Nephron progenitor cell (in vitro differentiated cells): ENCODE measurements at places on chromosomes 12 and 14.

DNA sequence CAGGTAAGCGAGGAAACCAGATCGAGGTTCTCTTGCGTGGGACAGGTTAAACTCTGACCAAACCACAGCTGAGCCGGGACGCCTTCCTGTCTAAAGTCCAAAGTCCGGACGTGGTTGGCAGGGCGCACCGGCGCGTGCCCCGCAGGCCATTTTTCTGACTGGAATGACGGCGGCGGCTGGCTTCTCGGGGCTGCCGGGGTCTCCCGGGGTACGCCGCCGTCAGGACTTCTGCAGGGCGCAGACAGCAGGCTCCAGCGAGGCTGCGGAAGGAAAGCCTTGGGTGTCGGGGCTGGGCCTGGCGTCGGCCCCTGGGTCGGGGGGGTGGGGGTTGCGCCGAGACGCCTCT is 32.8 kb downstream of the MIA2 start:
- DNase-seq, result peak; percentile 68

GRCh38 chr12:115444346-115444745 is 760.4 kb upstream of the TBX3 start:
- DNase-seq, result no peak

- DNase-seq, result no peak
These were observed 32.1 kb downstream of the MVK start for GRCh38 chr12:109605599-109606228.

GRCh38 chr14:102154121-102154520 is 14.4 kb downstream of the WDR20 start:
- DNase-seq, result no peak

DNA sequence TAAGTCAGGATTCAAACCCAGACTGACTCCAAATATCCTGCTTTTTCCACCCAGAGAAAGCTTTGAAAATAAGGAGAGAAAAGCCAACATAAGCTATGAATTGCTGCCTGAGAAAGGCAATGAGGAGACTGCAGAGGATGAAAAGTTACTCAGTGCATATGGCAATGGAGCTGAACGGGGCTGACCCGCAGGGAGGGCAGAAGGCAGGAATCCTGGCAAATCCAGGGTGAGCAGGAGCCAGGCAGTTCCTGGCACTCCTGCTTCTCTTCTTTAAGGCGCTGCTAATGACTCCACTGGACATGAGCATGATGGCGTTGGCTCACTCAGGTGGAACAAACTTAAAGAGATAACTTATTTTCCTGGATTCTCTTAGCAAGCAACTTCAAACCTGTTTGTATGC is 95.2 kb upstream of the TMCC3 start:
- DNase-seq, result no peak

- no peak for DNase-seq
These were observed 603.2 kb downstream of the C12orf50 start for GRCh38 chr12:87425942-87426554.

- DNase-seq, result no peak
These were observed 225.5 kb downstream of the EPS8 start for GRCh38 chr12:15563663-15564062.

DNA sequence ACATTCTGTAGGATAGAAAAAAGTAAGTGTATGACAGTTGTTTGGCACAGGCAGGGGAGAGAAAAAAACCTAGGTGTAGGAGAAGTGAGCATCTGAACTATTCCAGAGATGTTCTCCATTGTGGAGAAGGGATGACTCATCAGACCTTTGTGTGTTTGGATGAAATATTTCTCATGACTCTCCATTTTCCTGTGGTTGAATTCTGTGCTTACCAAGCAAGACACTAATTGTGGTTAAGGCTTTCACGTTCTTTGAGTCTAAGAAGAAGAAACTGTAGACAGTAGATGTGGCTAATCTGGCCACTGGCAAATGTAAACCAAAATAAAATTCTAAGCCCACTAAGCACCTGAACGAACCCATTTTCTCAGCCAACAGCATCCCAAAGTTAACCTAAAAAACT is 107.9 kb upstream of the GZMB start:
- DNase-seq, result no peak

GRCh38 chr12:10190558-10191388 is 11.9 kb downstream of the TMEM52B start:
- peak; percentile 35 for DNase-seq

DNA sequence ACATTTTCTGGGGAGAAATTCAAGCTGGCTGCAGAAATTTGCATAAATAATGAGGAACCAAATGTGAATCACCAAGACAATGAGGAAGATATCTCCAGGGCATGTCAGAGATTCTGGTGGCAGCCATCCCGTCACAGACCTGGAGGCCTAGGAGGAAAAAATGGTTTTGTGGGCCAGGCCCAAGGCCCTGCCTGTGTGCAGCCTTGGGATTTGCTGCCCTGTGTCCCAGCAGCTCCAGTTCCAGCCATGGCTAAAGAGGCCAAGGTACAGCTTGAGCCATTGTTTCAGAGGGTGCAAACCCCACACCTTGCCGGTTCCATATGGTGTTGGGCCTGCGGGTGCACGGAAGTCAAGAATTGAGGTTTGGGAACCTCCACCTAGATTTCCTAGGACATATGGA is 147.5 kb downstream of the ADCK1 start:
- DNase-seq, result no peak

- DNase-seq, result no peak
These were observed 792.3 kb downstream of the TMEM121 start for GRCh38 chr14:106318700-106319099.

DNA sequence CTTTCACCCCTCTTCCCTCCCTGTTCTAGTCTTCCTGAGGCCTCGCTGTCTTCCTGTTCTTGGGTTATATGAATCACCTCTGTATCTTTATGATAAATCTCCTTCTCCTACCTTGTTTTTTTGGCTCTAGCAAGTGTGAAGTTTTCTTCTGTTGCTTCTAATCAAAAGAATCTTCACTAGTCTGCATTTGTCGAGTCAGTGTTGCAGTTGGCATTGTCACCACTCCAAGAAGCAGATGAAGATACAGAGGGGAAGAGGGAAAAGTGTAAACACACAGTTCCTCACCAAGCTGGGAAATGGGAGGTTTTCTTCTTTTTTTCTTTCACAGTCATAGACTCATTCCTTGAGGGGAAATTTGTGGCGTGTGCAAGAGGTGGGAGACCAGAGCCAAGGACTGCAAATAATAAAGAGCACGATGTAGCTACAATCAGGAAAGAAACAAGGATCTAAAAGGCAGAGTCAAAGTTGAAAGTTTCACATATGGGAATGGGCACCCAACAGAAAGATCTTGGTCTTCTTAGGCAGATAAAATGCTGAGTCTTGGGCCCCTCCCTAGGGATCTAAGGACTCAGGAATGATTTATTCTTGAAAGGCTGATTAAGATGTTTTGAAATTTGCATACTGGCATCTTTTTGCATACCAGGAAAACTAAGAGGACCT is 22.2 kb upstream of the PRICKLE1 start:
- DNase-seq, result no peak

GRCh38 chr14:70934502-70935134 is 27.4 kb downstream of the PCNX1 start:
- no peak for DNase-seq

GRCh38 chr12:30979371-30980259 is 53.1 kb downstream of the TSPAN11 start:
- no peak for DNase-seq

DNA sequence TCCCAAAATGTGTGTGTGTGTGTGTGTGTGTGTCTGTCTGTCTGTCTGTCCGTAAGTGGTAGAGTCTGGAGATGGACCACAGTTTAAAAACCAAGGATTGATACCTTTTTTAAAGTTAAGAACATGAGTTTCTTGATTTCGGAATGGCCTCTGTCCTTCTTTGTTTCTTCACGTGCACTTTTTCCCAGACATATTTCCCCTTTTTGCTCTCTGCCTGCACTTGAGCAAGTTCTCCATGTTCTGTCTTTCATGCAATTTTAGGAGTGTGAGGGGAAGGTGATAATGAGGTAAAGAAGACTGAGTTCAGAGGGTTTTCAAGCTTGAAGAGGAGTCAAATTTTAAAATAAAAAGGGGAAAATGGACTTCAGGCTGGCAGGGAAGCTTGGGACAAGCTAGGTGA is 12.7 kb downstream of the OLR1 start:
- DNase-seq, result no peak

DNA sequence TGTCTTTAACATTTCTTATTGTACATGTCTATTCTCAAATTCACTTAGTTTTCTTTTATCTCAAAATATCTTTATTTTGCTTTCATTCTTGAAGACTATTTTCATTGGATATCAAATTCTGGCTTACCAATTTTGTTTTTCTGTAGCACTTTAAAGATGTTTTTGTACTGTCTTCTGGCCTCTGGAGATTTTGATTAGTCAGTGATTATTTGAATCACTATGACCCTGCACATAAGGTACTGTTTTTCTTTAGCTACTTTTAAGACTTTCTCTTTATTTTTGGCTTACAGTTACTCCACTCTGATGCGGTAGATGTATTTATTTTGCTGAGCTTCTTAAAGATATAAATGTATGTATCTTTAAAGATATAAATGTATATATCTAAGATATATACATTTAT is 49.6 kb downstream of the MYRFL start:
- no peak for DNase-seq

- DNase-seq, result no peak
These were observed 138.7 kb downstream of the PHLDA1 start for GRCh38 chr12:75892731-75893408.

GRCh38 chr12:8076366-8076765 is 5.7 kb upstream of the NECAP1 start:
- DNase-seq, result no peak

GRCh38 chr14:93113678-93114067 is 2.1 kb downstream of the ITPK1 start:
- DNase-seq, result no peak

GRCh38 chr12:111720457-111720856 is 34.6 kb downstream of the ACAD10 start:
- DNase-seq, result no peak

GRCh38 chr14:61125041-61125866 is 144.2 kb downstream of the SLC38A6 start:
- no peak for DNase-seq

GRCh38 chr12:49582201-49582600 is 14.3 kb upstream of the MCRS1 start:
- DNase-seq, result no peak

DNA sequence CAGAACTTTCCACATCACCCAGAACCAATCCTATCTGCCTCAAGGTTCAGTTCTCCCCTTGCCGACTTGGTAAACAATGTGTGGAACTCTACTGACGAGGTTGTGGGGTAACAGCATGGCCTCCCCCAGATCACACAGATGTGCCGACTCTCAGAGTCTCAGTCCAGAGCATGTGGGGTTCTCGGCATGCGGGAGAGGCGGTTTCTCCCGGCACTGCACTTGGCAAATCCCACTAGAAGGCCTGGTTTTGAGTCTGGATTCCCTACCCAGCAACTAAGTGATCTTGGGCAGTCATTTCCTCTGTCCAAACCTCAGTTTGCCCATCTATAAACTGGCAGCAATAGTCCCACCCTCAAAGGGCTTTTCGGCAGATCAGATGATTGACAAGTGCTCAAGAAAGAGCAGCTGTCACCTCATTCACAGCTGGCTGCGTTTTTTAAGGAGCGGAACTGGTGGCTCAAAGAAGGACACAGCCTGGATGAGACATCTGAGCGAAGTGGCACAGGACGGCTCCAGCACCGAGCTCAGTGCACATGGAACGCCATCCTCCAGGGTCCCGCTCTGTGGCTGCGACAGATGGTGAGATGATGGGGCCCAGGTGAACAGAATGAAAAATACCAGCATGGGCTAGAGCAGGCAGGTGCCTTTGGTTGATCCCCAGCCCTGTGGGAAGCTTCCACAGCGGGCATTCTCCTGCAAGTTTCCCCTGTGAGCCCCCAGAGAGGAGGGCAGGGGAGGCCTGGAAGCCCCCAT is 7.3 kb downstream of the TESC start:
- DNase-seq, result no peak

DNA sequence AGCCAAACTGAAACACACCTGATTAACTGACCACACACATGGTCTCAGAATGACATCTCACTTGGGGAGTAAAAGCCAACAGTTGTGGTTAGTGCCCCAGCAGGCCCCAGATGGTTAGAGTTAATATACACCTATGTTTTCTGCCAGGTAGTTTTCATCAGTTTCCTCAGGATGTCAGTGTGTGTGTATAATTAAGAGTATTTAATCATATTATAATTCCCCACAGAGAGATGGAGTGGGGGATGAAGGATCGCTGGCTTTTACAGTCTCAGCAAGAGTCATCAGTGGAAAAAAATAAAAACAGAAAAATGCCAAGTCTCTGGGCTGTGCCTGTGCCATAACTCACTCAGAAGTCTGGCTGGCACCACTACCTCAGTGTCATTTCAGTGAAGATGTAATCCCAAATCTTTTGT is 412.5 kb downstream of the ZFP36L1 start:
- DNase-seq, result no peak

GRCh38 chr12:111687255-111687654 is 1.4 kb downstream of the ACAD10 start:
- DNase-seq, result no peak
